ENCODE measurements at places on chromosomes 2 and 18. TPM values are rescaled to one million over a fixed set of nuclear protein-coding genes. Genes with fewer than 3 reads are reported as not detected.

The MDH1B gene
- total RNA-seq = 0.12 TPM

The ABCG5 gene
- total RNA-seq = not detected

DNA sequence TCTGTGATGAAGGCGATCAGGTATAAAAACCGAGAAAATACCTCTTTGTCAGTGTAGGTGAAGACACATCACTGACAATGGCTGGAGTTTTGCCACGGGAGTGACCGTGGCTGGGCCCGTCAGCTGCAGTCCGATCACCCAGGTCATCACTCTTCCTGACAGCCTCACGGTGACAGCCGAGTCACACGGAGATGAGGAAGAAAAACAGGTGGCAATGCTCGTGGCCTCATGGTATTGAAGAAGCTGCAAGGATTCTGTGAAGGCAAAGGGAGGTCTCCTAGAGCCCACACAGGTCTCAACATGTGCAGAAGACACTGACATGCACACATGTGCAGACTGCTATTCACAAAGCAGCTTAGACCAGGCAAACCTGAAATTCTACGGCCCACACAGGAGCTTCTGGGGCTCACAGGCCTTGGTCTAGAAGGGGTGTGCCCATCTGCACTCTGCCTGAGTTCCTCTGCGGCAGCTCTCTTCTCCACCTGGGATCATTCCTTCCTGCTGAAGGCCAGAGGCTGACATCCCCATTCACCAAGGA lies 7.4 kb downstream of the COPS9 start:
- no peak for DNase-seq

DNA sequence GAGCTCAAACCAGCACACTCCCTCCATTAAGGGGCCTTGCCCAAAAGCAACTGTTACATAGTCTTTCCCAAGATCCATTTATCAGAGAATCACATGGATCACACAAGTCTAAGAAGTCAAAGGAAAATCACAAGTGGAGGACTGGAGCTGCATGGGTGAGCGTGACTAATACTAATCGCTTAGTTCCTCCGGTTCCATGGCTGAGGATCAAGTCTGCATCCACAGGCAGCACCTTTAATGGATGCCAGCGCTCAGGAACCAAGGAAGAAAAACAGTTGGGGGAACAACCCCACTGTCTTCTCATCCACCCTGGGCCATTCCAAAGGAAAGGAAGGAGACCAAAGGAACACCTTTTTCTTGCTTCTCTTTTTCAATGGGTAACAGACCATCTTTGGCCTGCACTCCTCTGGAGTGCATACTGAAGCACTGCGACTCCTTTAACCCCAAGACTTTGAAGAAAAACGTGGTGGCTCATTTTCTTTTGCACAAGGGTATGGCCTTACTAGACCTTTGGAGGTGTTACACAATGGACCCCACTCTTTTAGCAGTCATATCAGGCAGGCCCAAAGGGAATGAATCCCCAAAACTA lies 9.2 kb upstream of the WDR33 start:
- DNase-seq = no peak

DNA sequence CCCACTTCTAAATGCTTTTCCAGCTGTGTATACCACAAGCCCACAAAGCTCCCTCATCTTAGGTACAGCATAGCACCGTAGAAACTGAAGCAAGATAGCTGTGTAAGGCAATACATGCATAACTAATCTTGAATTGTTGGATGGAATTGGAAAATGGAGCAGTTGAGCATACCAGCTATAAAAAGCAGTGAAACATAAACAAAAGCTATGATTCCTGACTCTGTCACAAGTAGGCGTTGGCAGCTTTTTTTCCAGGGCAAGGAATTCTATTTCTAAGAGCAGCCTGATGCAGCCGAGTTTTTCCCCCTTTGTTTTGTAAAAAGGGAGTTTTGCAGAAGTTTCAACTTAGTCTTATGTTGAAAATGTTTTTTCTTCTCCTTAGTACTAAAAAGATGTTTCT lies 32.4 kb downstream of the MOGAT1 start:
- no peak for DNase-seq

All from glomerular endothelial cell (primary cell).